Retina (tissue), 1 donor: ENCODE measurements at places on chromosomes 6 and 20.

DNA sequence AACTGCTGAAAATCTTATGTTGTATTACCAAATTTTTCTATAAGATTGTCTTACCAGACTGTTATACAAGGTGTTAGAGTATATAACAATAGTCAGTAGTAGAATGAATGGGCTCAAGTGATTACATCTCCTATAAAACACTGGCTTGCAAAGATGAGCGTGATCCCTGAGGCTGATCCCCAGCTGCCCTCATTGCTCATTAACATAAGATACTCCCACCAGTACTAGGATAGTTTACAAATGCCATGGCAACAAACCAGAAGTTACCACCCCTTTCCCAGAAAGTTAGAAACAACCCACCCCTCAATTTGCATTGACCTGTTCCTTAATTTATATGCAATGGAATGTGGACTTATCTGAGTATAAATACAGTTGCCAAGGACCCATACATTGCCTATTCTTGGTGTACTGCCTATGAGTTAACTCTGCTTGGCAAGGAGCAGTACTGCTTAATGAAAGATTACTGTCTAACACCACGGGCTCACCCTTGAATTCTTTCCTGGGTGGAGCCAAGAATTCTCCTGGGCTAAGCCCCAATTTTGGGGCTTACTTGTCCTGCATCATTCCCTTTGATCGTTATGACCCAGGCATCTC lies 252.8 kb upstream of the CHD6 start:
- DNase-seq = no peak

DNA sequence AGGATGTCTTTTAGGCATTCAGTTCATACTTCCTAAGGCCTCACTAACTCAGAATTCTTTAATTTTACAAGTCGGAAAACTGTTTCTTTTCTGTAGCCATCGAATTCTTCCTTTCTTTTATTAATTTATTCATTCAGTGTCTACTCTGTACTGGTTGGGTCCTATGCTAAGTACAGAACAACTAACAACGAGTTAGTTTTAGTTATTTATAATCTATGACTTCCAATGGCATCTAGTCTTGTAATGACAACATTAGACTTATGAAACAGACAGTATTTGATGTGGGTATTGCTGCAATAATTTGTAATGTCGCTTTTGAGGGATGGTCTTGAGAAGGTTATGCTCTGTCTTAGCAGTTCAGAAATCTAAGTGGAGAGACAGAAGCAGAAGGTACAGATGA lies 55.3 kb upstream of the TINAG start:
- DNase-seq = no peak

DNA sequence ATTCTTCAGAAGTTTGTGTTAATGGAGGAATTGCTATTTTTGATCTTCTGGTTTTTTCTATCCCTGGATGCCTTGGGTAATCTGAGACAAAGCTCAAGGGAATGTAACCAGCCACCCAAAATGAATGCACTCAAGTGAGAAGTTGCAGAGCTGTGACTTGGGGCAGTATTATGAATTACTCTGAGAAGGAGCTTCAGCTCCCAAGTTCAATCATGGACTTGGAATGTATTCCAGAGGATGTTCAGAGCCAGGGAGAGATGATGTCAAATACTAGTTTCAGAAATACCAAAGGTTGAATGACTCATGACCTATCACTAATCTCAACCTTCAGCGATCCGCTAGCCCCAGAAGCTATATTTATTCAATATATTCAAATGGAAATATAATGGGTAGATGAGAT lies 375.2 kb upstream of the PLCB4 start:
- no peak for DNase-seq

DNA sequence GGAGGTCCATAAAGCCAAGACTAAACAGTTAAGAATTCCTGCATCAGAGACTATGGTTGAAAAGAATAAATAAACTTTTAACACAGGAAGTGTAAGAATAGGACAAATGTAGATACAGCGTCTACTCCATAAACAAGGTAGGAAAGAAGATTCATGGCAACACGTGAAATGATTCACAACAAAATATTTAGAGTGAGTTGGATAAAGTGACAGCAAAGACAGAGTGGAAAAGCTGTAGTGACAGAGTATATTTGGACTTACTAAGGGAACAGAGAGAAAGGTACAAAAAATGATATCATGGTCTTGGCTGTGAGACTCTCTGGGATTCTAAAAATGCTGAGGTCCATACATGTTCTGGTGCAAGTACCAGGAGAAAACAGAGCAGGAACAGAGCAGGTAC lies 21.9 kb upstream of the KIAA0408 start:
- no peak for DNase-seq

- peak; percentile 86 for DNase-seq
Observed at GRCh38 chr6:43076464-43077332, 584 bp downstream of the PTK7 start.

DNA sequence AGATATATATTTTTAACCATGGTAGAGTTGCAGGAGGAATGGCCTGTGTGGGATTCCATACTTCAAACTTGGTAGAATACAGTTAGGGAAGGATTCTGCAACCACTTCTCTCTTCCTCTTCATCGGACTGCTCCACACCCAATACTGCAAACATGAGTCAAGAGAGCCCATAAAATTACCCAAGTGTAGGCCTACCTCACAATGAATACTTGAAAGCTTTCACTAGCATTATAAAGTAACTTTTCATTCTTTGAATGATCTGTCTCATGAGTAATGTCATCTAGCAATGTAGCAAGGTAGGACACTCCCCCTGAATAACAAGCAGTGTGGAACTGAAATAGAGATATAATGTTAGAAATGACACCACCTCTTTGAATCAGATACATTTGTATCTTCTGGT lies 79.4 kb downstream of the FOXC1 start:
- no peak for DNase-seq

DNA sequence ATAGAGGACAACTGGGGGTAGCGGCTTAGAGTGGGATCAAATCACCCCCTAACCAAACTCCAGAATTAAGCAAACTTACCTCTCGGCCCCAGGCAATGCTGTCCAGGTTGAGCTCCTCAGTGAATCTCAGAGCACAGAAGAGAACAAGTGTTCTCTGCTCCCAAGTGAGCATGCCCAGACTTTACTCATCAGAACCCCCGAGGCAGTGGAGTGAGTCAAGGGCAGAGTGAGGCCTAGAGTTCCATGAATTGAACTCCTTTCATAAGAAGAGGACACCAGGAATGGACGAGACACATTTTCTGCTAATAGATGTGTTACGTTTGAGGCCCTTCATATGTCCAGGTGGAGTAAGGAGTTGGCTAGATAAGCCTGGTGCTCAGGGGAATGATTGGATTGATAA lies 134.0 kb upstream of the DTNBP1 start:
- no peak for DNase-seq

DNA sequence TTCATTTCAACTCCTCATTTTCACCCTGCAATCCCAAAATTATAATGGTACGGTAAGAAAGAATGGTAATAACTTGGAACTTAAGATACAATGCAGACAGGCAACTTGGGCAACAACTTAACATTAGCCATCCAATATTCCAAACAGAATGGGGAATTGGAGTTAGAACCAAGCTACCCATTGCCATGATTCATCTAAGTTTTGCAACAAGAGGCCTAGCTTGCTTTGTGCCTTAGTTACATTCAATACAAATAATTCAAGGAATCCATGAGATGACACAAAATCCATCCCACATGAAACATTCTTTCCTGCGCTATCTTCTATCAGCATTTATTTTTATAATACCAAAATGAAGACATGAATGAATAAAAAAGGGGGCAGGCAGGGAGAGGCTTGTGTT lies 28.4 kb downstream of the DCDC2 start:
- no peak for DNase-seq

- no peak for DNase-seq
Observed at GRCh38 chr20:57176842-57177241, 89.6 kb downstream of the BMP7 start.

DNA sequence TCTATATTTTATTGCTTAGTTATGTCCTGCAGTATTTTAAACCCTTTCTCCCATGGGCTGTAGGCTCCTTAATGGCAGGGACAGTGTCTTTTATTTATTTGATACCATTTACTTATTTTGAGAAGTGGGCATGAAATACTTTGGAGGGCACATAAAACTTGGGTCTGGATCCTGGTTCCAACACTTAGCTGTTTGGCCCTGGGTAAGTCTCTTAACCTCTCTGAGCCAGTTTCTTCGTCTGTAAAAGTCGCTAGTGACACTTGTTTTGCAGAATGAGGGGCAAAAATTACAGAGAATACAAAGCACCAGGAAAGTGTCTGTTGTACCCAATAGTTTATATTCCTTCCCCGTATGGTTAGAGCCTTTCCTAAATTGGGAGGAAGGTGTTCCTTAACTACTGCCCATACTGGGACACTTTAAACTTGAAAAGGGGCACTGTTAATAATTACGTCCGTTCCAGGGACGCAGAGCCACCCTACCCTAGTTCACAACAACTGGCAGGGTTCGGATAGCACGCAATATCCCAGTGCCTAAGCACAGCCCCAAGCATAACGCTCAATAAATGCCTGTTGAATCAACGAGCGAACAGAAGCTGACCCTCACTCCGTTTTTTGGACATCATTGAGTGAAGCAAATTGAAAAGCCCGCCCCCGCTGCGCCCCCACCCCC lies 6.0 kb upstream of the ARMC12 start:
- no peak for DNase-seq
